HFFc6 (cell line): ENCODE measurements at places on chromosomes 4 and X.

GRCh38 chr4:157576671-157577217 is 356.2 kb downstream of the GRIA2 start:
- DNase-seq: no peak

- DNase-seq: peak; percentile 40
These were observed 455.5 kb upstream of the FAM241A start for GRCh38 chr4:111689731-111690130.

GRCh38 chr4:90951037-90951436 is 823.8 kb downstream of the CCSER1 start:
- no peak for DNase-seq

DNA sequence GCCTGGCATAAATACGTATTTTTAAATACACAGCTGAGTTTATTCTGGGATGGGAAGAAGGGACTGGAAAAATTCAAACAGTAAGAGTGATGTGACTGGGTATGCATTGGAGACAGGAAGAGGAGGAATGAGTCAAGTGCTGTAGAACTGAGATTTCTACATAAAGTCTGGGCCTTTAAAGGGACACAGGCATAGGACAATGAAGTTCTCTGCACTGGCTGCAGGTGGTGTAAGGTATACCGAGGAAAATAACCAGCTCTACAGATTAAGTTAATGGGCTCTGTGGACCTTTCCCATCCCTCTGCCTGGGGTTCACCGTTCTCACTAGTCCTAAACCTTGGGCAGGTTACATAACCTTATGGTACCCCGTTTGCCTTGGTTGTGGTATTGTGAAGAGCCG is 68.7 kb downstream of the DHX15 start:
- no peak for DNase-seq

DNA sequence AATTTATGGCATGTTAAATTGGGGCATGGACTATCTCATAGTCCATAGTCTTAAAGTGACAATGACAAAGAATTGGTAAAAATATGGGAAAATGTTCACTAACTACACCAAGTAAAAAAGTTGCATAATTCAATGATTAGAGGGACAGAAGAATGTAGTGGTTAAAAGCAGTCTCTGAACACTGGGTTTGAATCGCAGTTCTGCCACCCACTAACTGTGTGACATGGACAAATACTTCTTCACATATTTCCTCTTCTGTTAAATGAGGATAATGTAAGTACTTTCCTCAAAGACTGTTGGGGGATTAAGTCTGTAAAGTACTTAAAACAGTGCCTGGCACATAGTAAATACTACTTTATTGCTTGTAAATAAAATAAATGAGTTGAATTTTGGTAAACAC is 15.3 kb downstream of the COQ2 start:
- no peak for DNase-seq

DNA sequence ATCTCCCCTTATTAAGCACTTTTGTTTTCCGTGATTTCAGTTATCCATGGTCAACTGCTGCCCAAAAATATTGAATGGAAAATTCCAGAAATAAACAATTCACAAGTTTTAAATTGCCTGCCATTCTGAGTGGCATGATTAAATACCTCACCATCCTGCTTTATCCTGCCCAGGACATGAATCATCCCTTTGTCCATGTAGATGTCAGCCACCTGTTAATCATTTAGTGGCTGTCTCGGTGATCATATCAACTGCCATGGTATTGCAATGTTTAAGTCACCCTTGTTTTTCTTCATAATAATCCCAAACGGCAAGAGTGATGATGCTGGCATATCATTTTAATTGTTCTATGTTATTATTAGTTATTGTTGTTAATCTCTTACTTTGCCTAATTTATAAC is 79.8 kb upstream of the LHFPL1 start:
- no peak for DNase-seq

- DNase-seq: no peak
These were observed 2.2 kb downstream of the PDE5A start for GRCh38 chr4:119626420-119626819.

GRCh38 chrX:113400193-113400704 is 559.6 kb upstream of the AMOT start:
- DNase-seq: no peak

GRCh38 chr4:25938787-25939186 is 24.8 kb downstream of the SMIM20 start:
- DNase-seq: peak; percentile 75

GRCh38 chr4:19707876-19708275 is 543.8 kb upstream of the SLIT2 start:
- no peak for DNase-seq

- DNase-seq: no peak
These were observed 101.2 kb downstream of the ARSF start for GRCh38 chrX:3142259-3143042.

- DNase-seq: no peak
These were observed 75.7 kb upstream of the WDR1 start for GRCh38 chr4:10192331-10192730.

- DNase-seq: peak; percentile 19
These were observed 12.9 kb downstream of the PPP2R3B start for GRCh38 chrX:373641-374471.

GRCh38 chr4:6126971-6127745 is 73.2 kb downstream of the JAKMIP1 start:
- DNase-seq: no peak

DNA sequence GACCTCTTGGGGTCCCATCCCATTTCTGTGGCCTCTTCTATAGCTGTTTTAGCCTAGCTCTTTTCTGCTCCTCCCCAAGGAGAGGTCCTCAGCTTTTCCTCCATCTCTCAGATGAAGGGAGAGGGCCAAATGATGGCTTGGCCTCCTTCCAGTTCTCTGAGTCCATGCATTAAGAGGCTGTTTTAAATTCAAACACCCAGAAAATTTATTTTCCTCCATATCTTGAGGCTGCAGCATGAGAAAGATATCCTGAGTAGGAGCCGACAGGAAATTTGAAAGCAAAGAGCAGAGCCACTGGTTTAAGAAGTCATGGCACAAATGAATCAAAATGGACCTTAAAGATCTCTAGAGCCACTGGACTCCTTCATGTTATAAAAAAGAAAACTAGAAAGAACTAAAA is 558.8 kb downstream of the MID1IP1 start:
- DNase-seq: no peak

DNA sequence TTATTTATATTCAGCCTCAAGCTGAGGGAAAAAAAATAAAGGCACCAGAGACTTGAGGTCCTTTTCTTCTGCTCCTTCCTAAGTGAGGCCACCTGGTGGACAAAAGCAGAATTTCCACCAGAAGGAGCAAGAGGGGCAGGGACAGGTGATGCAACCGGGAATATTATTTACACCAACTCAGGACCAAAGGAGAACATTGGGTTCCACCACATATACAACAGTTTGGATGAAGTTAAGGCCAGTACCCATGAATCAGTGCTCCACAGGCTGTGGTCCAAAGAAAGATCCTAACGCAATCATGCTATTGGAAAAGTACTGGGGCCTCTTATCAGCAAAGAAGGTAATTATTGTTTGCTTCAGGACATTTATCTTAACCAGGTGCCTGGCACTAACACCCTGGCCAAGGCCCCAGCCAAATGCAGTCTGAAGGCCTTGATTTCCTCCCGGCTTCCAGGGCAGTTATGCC is 57.4 kb downstream of the TSC22D3 start:
- peak; percentile 70 for DNase-seq

GRCh38 chr4:31234494-31234893 is 514.3 kb downstream of the PCDH7 start:
- DNase-seq: no peak

- no peak for DNase-seq
These were observed 155.7 kb upstream of the JADE1 start for GRCh38 chr4:128653527-128654444.

GRCh38 chr4:68167706-68168105 is 38.0 kb upstream of the TMPRSS11F start:
- no peak for DNase-seq

DNA sequence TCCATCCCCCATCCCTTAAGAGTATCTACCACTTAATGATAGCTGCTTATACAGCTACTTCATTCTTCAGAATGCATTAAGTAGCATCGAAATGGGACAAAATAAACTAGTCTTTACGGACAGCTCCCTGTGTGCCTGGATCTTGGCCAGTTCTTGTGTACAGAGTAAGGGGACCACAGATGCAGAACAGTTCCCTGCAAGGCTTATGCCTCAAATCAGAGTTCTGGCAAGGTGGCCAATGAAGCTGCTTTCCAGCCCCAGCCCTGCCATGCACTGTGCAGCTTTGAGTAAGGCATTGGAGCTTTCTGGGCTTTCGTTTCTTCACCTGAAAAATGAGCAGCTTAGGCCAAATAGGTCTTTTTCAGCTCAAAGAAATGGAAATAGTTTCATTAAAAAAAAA is 14.2 kb downstream of the CLNK start:
- DNase-seq: no peak

GRCh38 chrX:111470681-111471403 is 40.6 kb upstream of the SERTM2 start:
- DNase-seq: no peak

GRCh38 chr4:162154862-162155540 is 8.8 kb downstream of the FSTL5 start:
- no peak for DNase-seq

- peak; percentile 19 for DNase-seq
These were observed 71.2 kb upstream of the GRID2 start for GRCh38 chr4:92232566-92232965.

- DNase-seq: no peak
These were observed at the start of gene PCSK1N for GRCh38 chrX:48835524-48836329. PCSK1N (minus strand) TSS chrX:48835610; CDS start chrX:48835532, 78 bp downstream.

- DNase-seq: peak; percentile 75
These were observed 517.2 kb upstream of the ADGRL3 start for GRCh38 chr4:60682901-60683300.

DNA sequence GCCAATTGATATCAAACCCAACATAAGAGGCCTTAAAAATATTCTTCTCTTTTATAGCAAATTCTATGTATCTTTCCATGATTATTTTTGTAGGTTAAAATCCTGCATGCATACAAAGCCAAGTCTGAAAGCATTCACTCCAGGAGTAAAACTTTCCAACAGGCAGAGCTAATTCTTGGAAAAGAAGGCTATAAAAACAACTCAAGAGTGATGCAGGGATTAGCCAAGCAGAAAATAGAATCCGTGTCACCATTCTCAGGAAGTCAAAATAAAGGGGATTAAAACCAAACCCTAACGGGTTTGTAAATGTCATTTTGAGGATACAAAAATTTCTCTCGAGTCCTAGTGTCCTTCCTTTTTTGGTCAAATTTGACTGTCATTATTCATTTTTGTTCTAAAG is 412.4 kb downstream of the DMD start:
- no peak for DNase-seq

- no peak for DNase-seq
These were observed 795.1 kb downstream of the FAT4 start for GRCh38 chr4:126109836-126110235.

DNA sequence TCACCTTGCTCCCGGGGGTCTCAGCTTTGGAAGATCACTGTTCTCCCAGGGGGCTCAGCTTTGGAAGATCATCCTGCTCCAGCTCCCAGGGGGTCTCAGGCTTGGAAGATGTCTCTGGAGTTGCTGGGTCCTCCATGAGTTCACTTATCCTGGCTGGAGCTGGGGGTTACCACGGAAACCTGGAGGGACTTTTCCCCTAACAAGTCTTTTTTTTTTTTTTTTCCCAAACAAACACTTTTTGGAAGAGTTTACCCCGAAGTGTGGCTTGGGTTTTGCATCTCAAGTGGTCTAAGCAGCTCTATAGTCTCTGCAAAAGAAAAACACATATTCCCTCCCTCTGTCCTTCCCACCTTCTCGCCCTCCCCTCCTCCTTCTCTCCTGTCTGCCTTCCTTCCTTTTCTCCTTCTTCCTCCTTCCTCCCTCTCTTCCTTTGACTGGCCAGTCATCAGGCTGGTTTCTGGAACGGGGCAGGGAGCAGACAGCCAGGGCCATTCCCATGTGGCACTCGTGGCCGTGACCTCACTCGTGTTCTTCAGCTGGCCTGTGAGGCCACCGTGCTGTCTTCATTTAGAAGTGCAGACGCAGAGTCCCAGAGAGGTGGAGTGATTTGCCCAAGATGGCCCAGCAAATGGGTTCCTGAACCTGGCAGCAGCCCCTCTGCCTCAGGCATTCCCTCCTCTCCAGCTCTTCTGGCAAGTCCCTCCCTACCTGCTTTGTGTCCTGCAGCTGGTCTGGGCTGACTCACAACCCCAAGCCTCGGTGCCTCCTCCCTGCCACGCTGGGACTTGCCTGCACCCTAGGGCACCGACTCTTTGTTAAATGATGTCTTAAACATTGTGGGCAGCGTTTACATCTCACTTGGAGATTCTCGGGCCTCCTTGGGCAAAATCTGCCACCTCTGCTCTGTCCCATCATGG is 25.9 kb upstream of the HMX1 start:
- no peak for DNase-seq

- no peak for DNase-seq
These were observed 22.4 kb downstream of the TMEM33 start for GRCh38 chr4:41957634-41958033.

GRCh38 chrX:118823263-118824172 is at the start of gene ZCCHC12:
ZCCHC12 (plus strand) TSS chrX:118823824; CDS start chrX:118825245, 1,421 bp downstream.
- peak; percentile 1 for DNase-seq

GRCh38 chr4:39770969-39771724 is 73.2 kb downstream of the UBE2K start:
- no peak for DNase-seq

- DNase-seq: no peak
These were observed 16.5 kb downstream of the ADH6 start for GRCh38 chr4:99202536-99202935.

DNA sequence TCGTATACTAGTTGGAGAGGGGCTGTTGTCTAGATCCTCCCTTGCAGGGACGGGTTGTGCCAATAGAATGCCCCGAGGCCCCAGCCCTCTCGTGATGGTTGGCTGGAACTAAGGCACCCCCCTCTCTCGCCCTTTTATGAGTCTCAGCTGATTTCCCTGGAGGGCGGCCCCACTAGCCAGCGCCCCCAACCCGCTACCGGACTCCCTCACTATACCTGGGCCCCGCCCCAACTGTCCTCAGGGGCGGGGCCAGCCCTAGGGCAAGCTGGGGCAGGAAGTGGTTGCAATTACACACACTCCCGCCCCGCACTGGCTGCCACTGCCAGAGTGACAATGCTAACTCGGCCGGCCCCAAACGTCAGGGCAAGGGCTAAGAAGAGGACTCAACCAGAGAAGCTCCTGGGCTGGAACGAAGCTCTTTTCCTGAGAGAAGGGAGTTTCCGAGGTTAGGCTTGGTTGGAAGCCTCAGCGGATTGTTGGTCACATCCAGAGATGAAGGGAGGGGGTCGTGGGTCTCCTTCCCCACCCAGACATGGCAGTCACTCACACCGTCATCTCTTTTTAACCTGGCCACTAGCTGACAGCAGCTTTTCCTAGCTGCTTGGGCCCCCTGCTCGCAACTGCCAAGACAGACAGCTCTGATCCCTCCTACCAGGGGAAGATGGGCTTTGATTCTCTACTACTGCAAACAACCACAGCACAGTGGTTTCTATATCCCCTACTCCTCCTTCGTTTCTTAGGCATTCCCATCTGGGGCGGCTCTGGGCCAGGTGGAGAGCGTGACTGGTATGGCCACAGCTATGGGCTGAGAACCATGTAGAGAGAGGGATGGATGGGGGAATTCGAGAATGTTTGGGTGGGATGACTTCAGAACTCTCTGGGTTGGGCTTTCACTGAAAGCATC is 21.0 kb upstream of the BCORL1 start:
- DNase-seq: peak; percentile 25

- DNase-seq: no peak
These were observed 2.1 kb downstream of the PNMA6F start for GRCh38 chrX:153319295-153320046.

- no peak for DNase-seq
These were observed 52.3 kb downstream of the SEPSECS start for GRCh38 chr4:25107827-25108516.

- peak; percentile 43 for DNase-seq
These were observed 1489.8 kb downstream of the STIM2 start for GRCh38 chr4:28350485-28350884.
